ENCODE measurements at places on chromosomes 7 and 10. TPM values are rescaled to one million over a fixed set of nuclear protein-coding genes. Genes with fewer than 3 reads are reported as not detected.

INTS1 gene
- total RNA-seq = 94.3 TPM

TAC1 gene
- total RNA-seq = 0.31 TPM

ECHDC3 gene
- 0.15 TPM for total RNA-seq

VSTM4 gene
- total RNA-seq = 0.20 TPM

DYNC1I1 gene
- total RNA-seq = not detected

- DNase-seq = no peak
- no peaks in the 10 kb centered on the region for H3K4me1 ChIP-seq
- H3K27ac ChIP-seq = no peak overlapping the region
- H3K27me3 ChIP-seq = peaks cover 5% of the 10 kb centered on the region
Measured at GRCh38 chr7:28484606-28484935, 72.3 kb downstream of the CREB5 start.

DNA sequence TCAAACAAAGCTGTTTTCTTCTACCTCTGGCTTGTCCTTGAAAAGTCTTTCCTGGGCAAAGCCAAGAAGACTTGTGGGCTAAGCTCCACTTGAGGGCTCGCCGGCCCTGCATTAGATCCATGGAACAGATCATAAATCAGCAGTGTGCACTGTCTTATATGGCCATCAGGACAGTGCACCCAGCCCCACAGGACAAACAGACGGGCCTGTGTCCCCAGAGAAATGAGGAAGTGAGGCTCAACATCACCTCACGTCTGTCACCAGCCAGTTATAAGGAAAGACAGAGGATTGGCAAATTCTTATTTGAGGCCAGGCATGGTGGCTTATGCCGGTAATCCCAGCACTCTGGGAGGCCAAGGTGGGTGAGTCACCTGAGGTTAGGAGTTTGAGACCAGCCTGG is 12.3 kb upstream of the IFT22 start:
- H3K27me3 ChIP-seq = no peaks in the 10 kb centered on the region
- H3K36me3 ChIP-seq = no peaks in the 10 kb centered on the region
- H3K4me3 ChIP-seq = no peak overlapping the region
- H3K4me1 ChIP-seq = no peaks in the 10 kb centered on the region
